ENCODE measurements at places on chromosomes 12 and 14.

GRCh38 chr14:103848175-103849077, 1.1 kb upstream of the PPP1R13B start:
- no peak for DNase-seq

DNA sequence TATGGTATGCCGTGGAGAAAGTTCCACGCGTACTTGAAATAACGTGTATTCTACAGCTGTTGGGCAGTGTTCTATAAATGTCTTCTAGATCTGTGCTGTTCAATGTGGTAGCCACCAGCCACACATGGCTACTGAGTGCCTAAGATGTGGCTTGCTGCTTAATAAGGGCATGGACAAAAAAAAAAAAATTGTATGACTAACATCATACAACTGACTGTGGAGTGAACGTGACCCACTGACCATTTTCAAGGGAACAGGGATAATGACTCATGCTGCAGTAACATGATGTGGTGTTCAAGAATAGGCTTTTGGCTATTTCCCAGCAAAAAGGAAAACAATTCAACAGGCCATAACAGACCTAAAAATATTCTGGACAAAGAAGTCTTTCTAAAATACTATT, 13.0 kb downstream of the ATG14 start:
- DNase-seq, result no peak

- DNase-seq, result no peak
These were observed 151.6 kb upstream of the OR4E1 start for GRCh38 chr14:21825149-21825743.

- no peak for DNase-seq
These were observed 2.3 kb upstream of the NEMP1 start for GRCh38 chr12:57080855-57081254.

GRCh38 chr14:101134161-101134631, 230.7 kb upstream of the RTL1 start:
- no peak for DNase-seq

- no peak for DNase-seq
These were observed 17.5 kb downstream of the YY1 start for GRCh38 chr14:100256339-100256895.

DNA sequence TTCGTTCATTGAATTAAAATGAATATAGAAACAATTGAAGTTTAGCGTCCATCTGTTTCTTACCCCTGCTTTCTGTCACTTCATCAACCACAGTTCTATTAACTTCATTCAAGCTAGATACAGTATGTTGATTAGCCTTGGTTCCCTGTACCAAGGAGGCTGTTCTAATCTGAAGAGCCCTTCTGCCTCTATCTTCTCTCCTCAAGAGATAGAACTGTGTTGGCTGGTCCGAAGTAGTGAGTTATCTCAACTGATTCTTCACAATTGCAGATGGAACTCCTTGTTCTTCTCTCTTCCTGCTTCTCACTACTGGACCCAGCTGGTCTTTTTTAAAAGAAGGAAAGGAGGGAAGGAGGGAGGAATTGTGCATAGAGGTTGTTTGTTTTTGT, 82.1 kb upstream of the TRAF3 start:
- no peak for DNase-seq

DNA sequence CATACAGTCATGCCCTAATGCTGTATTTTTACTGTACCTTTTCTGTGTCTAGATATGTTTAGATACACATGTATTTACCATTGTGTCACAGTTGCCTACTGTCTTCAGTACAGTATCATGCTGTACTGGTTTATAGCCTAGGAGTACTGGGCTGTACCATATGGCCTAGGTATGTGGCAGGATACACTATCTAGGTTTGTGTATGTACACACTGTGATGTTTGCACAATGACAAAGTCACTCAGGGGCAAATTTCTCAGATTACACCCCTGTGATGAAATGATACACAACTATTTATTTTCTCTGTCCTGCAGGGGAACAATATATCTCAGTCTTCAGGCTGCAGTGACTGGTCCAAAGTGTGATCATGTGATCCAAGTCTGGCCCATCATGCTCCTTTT, 1076.1 kb downstream of the VRK1 start:
- DNase-seq, result no peak

GRCh38 chr12:67460388-67460787, 188.2 kb upstream of the DYRK2 start:
- DNase-seq, result no peak

GRCh38 chr12:18981732-18982131, 147.8 kb upstream of the PLEKHA5 start:
- no peak for DNase-seq

- no peak for DNase-seq
These were observed 109.5 kb downstream of the SINHCAF start for GRCh38 chr12:31216479-31216878.

DNA sequence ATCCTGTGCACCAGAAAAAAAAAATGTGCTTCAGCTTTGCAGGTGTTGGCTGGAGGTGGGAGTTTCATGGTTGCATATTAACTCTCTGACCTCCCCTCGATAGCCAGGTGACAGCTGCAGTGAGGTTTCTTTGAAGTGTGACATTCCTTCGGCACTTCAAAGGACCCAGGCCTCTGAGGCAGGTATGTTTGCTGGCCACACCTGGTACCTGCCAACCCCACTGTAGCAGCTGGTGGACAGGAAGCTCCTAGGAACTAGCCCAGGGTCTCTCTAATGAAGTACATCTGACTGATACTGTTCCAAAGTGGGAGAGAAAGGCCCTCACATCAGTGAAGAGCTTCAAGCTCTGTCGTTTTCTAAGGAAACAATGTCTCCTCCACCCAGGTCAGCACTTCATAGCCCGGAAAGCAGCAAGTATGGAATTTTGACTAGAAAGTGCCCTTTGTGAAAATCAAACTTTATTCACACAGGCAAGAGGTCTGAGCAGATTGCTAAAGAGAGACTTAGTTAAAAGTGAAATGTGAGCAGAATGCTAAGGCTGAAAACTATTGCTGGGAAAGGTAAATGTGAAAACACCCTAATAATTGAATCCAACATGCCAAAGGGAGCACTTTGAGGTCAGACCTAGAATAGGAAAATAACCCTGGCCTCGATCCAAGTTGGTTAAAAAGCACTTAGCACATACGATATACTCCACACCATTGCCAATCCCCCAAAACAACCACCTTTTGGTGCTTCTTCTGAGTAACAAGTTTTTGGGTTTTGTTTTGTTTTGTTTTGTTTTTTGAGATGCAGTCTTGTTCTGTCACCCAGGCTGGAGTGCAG, 71.3 kb downstream of the PHLDA1 start:
- DNase-seq, result no peak

DNA sequence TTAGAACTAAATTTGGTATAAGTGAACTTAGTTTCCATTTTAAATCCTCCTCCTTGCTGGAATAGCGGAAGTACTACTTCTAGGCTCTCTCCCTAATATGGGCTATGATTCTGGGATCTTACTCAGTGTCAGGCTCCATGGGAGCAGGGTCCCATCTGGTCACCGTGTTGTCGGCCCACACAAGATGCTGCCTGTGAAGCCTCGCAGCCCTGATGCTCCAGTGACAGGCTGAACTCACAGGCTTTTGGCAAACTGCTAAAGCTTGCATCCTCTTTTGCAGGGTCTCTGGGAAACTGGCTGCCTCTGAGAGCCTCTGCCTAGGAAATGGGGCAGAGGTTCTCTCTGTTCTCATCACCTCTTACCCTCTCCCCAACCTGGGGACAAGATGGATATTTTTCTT, 88.4 kb downstream of the RPAP3 start:
- no peak for DNase-seq

DNA sequence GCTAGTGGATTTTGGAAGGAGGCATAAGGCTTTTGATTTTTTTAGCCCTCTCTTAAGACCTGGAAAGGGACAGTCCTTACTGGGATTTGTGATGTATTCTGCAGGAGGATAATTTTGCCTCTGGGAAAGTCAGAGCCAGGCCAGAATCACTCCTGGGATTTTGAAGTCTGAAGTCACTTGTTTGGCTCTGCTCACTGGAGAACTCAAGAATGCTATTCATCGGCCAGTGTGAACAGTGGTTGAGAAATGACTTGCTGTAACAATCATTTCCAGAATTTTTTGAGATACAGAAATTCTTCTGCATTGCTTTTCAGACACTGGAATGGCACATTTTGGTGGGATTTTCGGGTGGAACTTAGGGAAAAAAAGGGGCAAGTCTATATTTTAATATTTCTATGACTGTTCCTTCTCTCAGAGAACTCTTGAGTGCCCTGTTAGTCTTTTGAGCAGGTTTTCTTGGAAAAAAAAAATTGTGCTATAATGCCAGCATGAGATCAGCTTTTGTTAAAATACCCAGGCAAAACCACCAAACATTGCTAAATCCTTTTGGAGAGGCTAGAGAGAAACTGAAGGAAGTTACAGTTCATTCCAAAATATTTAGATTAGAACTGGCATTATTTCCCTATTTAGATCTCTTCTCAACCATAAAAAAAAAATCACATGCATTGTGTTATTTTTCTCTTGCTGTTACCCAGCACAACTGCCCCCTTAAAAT, 26.1 kb upstream of the BHLHE41 start:
- DNase-seq, result peak; percentile 36

- DNase-seq, result no peak
These were observed 31.5 kb upstream of the ANO6 start for GRCh38 chr12:45184147-45184963.

- no peak for DNase-seq
These were observed 9.4 kb downstream of the RNF41 start for GRCh38 chr12:56212361-56212760.

GRCh38 chr12:22042976-22043669, 2.9 kb upstream of the CMAS start:
- DNase-seq, result no peak

DNA sequence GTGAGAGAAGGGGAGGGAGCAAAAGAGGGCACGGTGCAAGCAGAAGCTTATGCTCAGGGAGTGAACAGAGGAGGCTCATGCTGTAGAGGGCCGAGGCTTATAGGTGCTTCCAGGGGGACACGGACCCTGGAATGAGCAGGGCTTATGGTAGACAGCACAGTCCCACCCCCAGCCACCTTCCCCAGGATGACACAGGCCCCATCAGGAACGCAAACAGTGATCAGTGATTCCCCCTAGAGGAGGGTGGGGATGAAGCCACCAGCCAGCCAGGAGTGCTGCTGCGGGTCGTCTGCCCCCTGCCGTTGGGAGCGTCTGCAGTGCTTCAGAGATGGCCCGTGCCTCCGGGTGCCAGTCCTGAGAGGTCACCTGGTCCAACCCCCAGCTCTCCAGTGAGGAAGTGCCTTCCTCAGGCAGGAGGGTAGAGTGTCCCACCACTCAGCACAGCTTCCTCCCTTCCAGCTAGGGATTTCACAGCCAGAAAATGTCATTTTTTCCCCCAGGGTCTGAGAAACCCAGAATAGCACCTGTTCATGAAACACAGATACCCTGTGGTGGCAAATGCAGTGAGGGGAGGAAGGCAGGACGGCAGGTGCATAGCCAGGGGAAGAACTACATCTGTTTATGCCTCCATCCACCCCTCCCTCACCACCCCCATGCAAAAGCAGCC, 60.7 kb downstream of the SLC6A12 start:
- DNase-seq, result no peak

DNA sequence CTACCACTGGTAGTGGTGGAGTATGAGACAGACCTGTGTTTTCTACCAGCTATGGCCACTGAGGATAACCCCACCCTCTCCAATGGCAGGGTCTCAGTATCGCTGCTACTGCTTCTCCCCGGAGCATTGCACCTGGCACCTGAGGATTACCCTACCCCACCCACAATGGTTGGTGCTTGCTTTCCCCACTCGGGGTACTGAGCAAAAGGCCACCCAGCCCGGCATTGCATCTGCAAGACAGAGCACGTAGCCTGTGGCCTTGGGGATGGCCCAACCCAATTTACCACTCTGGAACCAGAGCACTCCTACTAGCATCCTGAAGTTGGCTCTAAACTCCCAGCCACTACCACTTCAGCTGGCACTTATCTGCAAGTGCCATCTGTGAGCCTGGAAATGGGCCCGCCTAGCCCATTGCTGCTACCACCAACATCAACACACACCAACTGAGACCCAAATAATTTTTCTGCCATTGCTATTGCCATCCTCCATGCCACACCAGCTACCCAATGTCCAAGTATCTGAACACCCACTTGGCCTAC, 145.7 kb downstream of the CNTN1 start:
- no peak for DNase-seq

DNA sequence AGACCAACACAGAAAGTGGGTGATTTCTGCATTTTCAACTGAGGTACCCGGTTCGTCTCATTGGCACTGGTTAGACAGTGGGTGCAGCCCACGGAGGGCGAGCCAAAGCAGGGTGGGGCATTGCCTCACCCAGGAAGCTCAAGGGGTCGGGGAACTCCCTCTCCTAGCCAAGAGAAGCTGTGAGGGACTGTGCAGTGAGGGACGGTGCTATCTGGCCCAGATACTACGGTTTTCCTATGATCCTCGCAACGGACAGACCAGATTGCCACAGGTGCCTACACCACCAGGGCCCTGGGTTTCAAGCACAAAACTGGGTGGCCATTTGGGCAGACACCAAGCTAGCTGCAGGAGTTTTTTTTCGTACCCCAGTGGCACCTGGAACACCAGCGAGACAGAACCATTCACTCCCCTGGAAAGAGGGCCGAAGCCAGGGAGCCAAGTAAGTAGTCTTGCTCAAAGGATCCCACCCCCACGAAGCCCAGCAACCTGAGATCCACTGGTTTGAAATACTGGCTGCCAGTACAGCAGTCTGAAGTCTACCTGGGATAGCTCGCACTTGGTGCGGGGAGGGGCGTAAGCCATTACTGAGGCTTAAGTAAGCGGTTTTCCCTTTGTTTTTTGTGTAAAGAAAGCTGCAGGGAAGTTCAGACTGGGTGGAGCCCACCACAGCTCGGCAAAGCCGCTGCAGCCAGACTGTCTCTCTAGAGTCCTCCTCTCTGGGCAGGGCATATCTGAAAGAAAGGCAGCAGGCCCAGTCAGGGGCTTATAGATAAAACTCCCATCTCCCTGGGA, 25.5 kb upstream of the NAA30 start:
- no peak for DNase-seq

- no peak for DNase-seq
These were observed 13.8 kb downstream of the ZNF839 start for GRCh38 chr14:102333390-102333789.

- DNase-seq, result no peak
These were observed 69.0 kb upstream of the BMP4 start for GRCh38 chr14:54025661-54026060.

DNA sequence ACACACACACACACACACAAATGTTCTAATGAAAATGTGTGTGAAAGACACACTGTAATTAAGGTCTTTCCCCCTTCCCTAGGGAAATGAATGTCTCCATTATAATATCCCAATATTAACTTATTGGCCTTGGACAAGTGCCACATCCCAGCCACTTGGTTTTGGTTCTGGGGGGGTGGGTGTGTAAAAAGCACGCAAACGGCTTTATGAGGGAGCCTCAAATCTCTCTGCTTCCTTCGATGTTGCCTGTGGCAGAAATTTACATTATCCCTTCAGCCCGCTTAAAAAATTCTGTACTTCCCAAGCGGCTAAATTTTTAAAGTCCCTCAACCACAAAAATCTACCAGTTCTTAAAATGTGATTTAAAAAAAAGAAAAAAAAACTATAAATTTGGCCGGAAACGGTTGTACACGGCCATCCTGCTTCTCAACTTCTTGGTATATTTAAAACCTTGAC, 432 bp downstream of the C14orf93 start:
- no peak for DNase-seq

- peak; percentile 86 for DNase-seq
These were observed at the start of gene CSRP2 for GRCh38 chr12:76878899-76879709. CSRP2 (minus strand) TSS chr12:76879019; CDS start chr12:76866260, 12,759 bp downstream.

- no peak for DNase-seq
These were observed 406 bp downstream of the IL23A start for GRCh38 chr12:56339158-56339422.
